ENCODE measurements at places on chromosomes 12 and 14. TPM values are rescaled to one million over a fixed set of nuclear protein-coding genes. Genes with fewer than 3 reads are reported as not detected.

GRCh38 chr12:103640831-103641230, 53.8 kb downstream of the STAB2 start:
- no peaks in the 10 kb centered on the region for H3K27me3 ChIP-seq
- H3K4me3 ChIP-seq = no peak overlapping the region

The IL25 gene
- total RNA-seq = not detected

The G2E3 gene
- 8.0 TPM for total RNA-seq

GRCh38 chr14:92603309-92604242, 90.0 kb downstream of the RIN3 start:
- no peak overlapping the region for H3K27ac ChIP-seq
- DNase-seq = no peak
- H3K4me1 ChIP-seq = no peaks in the 10 kb centered on the region
- H3K27me3 ChIP-seq = no peaks in the 10 kb centered on the region
- H3K4me3 ChIP-seq = no peak overlapping the region

- peaks cover 25% of the 10 kb centered on the region for H3K4me1 ChIP-seq
- H3K27ac ChIP-seq = peak overlapping the region; percentile 83
- no peaks in the 10 kb centered on the region for H3K27me3 ChIP-seq
- peak; percentile 47 for DNase-seq
- peaks cover 87% of the 10 kb centered on the region for H3K36me3 ChIP-seq
These were observed 49.4 kb downstream of the TPCN1 start for GRCh38 chr12:113270709-113271009.

GRCh38 chr12:46244997-46245396, 23.8 kb downstream of the SLC38A1 start:
- H3K4me3 ChIP-seq = no peak overlapping the region
- H3K36me3 ChIP-seq = peaks cover 3% of the 10 kb centered on the region
- H3K27ac ChIP-seq = no peak overlapping the region

The GPRC5A gene
- total RNA-seq = 0.42 TPM

GRCh38 chr12:50453872-50454271, 50.9 kb upstream of the DIP2B start:
- no peaks in the 10 kb centered on the region for H3K36me3 ChIP-seq
- H3K4me1 ChIP-seq = peaks cover 14% of the 10 kb centered on the region
- H3K27ac ChIP-seq = no peak overlapping the region
- H3K4me3 ChIP-seq = no peak overlapping the region
- no peak for DNase-seq

DNA sequence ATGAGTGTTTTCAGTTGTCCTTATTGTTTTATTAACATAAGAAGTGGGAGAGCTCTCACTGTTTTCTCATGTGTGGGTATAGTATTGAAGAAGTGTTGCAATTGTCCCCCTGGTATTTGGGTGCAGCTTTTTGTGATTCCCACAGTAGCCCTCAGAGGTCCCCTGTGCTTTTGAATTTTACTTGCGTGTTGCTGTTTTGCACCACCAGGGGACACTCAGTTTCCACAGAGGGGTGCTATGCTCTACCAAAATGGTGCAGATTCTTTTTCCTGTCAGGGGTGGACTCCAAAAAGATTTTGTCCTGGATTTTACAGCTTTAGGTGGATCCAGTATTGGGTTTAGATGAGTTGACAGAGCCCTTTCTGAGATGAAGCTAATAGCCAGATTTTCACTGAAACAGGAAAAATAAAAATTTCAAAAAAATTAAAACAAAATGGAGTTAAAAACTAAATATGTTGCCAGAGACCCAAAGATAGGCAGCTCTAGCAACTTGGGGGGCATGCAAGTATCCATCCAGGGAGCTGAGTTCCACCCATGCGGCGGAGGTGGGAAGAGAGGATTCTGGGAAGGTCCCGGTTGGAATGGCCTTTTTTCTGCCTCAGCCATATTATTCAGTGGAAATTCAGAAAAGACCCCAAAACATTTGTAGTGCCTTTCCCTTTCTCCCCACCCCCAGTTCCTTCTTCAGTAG, 50.2 kb downstream of the TTLL5 start:
- peaks cover 13% of the 10 kb centered on the region for H3K4me1 ChIP-seq
- no peaks in the 10 kb centered on the region for H3K36me3 ChIP-seq
- no peak for DNase-seq

DNA sequence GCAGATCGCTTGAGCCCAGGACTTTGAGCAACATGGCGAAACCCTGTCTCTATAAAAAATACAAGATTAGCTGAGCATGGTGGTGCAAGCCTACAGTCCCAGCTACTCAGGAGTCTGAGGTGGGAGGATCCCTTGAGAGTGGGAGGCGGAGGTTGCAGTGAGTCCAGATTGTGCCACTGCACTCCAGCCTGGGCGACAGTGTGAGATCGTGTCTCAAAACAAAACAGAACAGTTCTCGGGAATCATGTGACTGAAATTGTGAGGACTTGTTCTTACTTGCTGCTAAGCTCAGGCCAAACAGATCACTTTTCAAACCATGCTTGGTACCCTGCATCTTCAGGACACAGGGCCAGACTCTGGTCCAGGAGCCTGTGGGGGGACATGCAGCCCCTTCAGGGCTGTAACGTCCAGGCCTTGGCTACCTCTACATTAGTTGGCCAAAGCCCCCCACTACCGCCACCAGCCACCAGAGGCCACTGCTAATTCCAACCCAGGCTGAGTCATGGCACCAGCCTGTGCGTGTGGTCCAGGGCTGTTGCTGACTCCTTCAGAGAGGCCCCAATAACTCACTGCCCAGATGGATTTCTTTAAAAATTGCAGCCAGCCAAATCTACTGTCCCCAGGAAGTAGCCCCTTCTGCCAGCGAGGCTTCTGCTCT, 33.4 kb upstream of the SYNDIG1L start:
- no peaks in the 10 kb centered on the region for H3K36me3 ChIP-seq
- no peaks in the 10 kb centered on the region for H3K27me3 ChIP-seq
- no peak overlapping the region for H3K4me3 ChIP-seq
- H3K4me1 ChIP-seq = no peaks in the 10 kb centered on the region
- no peak for DNase-seq

The SFSWAP gene
- 21.4 TPM for total RNA-seq

DNA sequence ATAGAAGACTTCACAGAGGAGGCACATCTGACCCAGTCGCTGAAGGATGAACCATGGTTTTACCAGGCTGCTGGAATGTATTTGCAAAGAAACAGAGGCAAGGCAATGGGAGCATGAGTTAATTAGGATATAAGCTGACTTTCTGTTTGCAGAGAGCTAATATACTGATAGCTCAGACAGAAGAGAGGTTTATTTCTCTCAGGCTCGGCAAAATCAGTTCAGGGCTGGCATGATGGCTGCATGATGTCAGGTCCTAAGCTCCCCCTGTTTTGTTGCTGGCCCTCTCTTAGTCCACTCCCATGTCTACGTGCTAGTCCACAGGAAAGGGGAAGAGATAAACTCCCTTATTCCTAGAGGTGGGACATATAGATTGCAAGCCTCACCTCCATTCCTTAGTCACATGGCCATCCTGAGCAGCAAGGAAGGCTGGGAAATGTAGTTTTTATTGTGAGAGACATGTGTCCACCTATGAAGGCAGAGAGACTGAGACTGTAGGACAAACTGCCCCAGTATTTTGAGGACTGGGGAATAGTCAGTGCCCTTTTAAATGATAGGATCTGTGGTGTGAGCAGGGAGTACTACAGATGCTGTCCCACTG, 224.5 kb downstream of the VRK1 start:
- no peaks in the 10 kb centered on the region for H3K27me3 ChIP-seq
- no peak for DNase-seq
- H3K4me3 ChIP-seq = no peak overlapping the region
- H3K27ac ChIP-seq = no peak overlapping the region

DNA sequence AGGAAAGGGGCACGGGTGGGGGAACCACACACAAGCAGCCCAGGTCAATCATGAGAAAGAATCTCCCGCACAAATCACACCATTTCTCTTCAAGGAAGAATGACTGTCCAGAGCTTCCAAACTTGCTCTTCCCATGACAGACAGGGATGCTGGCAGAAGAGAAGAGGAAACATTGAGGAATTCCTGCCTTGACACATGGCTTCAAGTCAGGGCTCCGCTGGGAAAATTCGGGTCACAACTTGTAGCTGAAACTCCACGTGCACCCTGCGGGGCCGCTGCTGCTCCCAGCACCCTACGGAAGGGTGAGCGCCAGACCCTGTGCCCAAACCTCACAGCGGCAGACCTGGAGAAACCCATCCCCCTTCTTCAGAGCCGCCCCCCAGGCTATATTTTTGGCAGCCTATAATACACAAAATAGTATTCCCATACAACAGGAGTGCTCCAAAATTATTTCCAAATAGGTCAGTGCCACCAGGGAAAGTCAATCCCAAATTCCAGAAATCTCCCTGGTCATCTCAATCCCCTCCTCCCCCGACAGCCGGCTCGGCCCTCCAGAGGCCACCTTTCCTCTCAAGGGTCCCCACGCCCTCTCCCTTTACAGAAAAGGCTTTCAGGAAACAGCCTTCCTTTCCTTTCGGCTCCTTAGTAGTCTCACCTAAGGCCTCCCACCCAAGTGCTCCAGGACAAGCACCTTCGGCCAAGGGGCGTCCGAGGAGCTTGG, 1.3 kb downstream of the TMEM132D start:
- DNase-seq = no peak
- no peaks in the 10 kb centered on the region for H3K36me3 ChIP-seq
- peaks cover 39% of the 10 kb centered on the region for H3K27me3 ChIP-seq
- H3K27ac ChIP-seq = no peak overlapping the region
- no peak overlapping the region for H3K4me3 ChIP-seq
- H3K4me1 ChIP-seq = no peaks in the 10 kb centered on the region

The GPR84 gene
- total RNA-seq = not detected

The DHRS1 gene
- total RNA-seq = 3.1 TPM

GRCh38 chr12:4112734-4113325, 160.7 kb upstream of the CCND2 start:
- H3K4me1 ChIP-seq = no peaks in the 10 kb centered on the region
- H3K36me3 ChIP-seq = no peaks in the 10 kb centered on the region
- H3K4me3 ChIP-seq = no peak overlapping the region
- H3K27me3 ChIP-seq = no peaks in the 10 kb centered on the region
- no peak for DNase-seq
- no peak overlapping the region for H3K27ac ChIP-seq

Measured in psoas muscle (tissue), 8 donors.